ENCODE measurements at places on chromosomes 11 and 22. TPM values are rescaled to one million over a fixed set of nuclear protein-coding genes. Genes with fewer than 3 reads are reported as not detected.

The GDPD4 gene
- not detected for total RNA-seq

The KCNJ1 gene
- total RNA-seq: not detected

The PICALM gene
- 208 TPM for total RNA-seq

The OR4A16 gene
- total RNA-seq: not detected

The RIBC2 gene
- total RNA-seq: not detected

The MS4A3 gene
- not detected for total RNA-seq

The TRIM66 gene
- 16.7 TPM for total RNA-seq

The SPDYC gene
- total RNA-seq: not detected

The PSMC3 gene
- 252 TPM for total RNA-seq

The EMID1 gene
- 53.9 TPM for total RNA-seq

The BEST1 gene
- total RNA-seq: 0.40 TPM

The FXYD2 gene
- total RNA-seq: not detected

The OR51E2 gene
- 2.2 TPM for total RNA-seq

The PKNOX2 gene
- 4.8 TPM for total RNA-seq

The PRR33 gene
- not detected for total RNA-seq

The LAYN gene
- 8.6 TPM for total RNA-seq

The PGA3 gene
- 20.1 TPM for total RNA-seq

The PLA2G6 gene
- 30.7 TPM for total RNA-seq

The KDELR3 gene
- 12.5 TPM for total RNA-seq

The BIK gene
- total RNA-seq: 15.3 TPM

The ALDH3B1 gene
- 12.1 TPM for total RNA-seq

Data from transverse colon (tissue), 4 donors.